ENCODE measurements at places on chromosomes 7 and 10.

DNA sequence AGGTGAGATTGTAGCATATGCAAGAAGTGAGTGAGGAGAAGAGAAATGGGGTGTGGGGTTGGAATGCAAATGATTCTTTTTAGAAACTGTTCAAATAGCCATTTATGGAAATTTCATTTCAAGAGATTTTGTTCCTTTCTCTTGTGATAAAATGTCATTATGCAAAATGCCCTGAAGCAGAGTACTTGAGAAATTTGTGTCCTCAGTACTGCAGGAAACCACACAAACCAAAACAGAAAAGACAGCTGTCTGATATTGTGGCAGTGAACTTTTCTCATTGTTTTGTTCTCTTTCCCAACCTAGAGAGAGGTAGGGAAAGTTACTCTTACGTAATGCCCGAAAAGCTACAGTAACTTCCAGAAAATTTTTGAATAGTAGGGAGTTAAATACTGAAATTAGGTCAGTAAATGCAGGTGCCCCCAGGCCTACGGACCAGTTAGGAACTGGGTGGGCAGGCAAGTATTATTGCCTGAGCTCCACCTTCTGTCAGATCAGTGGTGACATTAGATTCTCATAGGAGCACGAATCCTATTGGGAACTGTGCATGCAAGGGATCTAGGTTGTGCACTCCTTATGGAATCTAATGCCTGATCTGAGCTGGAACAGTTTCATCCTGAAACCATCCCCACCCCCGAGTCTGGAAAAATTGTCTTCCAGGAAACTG lies 34.0 kb downstream of the DLD start:
- DNase-seq = no peak

GRCh38 chr7:48031111-48031510 lies 2.2 kb upstream of the SUN3 start:
- no peak for DNase-seq

- no peak for DNase-seq
Observed at GRCh38 chr10:83515001-83515400, 624.3 kb upstream of the GHITM start.

GRCh38 chr10:11871466-11871865 lies 48.3 kb downstream of the PROSER2 start:
- no peak for DNase-seq

- no peak for DNase-seq
Observed at GRCh38 chr7:44563171-44563679, 10.5 kb downstream of the DDX56 start.

DNA sequence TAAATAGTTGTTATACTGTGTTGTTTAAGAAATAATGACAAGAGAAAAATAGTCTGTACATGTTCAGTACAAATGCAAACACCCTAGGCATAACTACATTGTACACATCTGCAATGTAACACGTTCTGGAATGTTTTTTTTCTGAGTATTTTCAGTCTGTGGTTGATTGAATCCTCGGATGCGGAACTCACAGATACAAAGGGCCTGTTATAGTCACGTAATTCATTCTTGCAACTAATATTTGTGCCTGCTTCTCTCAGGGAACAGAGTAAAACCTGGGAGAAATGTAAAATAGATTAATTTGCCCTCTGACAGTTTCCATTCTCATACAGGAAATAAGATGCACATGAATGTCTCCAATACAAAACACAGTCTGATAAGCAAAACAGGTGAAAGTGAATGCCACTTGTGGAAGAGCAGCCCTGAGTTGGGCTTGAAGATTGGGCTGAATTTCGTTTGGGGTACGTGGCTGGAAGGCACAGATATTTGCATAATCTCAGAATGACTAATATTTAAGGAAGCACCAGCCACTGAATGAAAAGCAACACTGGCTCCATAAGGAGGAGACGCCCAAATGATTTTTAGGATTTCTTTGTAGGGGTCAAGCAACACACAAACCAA lies 19.1 kb downstream of the DENND2A start:
- no peak for DNase-seq

GRCh38 chr10:122298598-122299301 lies 27.7 kb downstream of the BTBD16 start:
- peak; percentile 57 for DNase-seq

- no peak for DNase-seq
Observed at GRCh38 chr10:23479798-23480473, 41.1 kb downstream of the OTUD1 start.

DNA sequence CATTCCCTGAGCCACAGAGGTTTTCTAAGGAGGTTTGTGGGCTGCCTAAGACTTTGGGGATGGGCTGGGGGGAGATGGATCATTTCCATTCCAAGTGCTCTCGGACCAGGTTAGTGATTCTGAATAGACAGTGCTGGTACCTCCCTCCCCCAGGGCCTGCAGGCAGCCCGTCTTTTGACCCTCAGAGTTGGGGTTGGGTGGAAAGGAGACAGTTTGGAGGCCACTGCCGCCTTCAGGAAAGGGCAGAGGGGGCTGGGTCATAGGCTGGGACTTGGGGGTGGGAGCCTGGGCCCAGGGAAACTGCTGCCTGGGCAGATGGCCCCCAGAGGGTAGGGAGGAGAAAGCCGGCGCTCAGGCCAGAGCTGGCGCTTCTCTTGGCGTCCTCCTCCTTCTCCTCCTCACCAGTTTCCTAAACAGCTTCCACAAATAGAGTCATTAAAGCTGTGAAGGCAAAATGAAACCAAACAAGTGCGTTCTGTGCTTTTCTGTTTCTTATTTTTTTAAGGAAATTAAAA lies 4.4 kb downstream of the UNC5B start:
- DNase-seq = no peak

- DNase-seq = no peak
Observed at GRCh38 chr10:119299531-119299930, 92.2 kb downstream of the GRK5 start.

- DNase-seq = no peak
Observed at GRCh38 chr10:14328881-14329672, 1.6 kb downstream of the FRMD4A start.

DNA sequence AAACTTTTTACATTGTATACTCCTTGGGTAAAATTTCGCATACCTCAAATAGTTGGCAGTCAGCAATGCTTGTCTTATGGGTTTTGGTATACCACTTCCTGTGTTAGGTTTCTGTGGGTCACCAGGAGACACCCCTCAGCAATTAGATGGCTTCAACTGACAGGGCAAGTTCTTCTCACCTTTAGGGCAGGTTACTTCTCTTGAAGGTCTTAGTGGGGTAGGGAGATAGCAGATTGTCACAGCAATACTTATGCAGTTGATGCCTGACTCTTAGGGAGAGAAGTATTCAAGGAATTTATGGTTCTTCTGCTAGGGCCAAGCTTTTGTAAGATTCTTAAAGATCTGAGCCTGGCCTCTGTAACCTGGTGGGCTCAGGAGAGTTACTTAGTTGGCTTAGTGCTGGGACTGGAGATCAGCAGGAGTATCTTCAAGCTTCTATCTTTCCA lies 42.9 kb downstream of the MKLN1 start:
- no peak for DNase-seq

DNA sequence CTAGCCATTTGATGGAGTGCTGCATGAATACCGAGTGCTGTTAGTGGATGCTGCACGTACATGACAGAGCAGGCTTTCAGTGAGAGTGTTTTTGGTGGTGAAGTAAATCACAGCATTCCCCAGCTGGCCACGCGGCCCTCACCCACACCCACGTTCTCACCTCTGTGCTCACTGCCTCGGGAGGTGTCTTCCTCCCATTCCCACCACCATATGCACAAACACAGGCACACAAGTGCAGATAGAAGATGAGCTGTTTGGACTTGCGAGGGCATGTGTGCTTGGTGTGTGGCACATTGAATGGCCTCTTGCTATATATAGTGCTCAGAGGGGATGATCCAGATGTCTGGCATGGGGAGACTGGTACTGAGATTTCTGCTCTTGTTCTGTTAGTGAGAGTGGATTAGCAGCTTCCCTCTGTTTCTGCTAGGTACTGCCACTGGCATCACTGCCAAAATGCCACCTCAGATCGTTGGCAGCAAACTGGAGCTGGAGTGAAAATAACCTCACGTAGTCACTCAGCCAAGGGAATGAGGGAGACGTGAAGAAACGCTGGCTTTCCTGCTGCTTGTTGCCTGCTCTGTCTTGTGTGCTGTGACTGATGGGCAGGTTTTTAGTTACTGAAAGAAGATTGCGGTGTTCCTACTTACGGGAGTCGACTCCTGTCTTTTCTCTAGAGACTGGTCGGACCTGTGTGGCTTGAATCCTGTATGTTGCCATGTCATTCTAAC lies 19.1 kb downstream of the DNAJB6 start:
- DNase-seq = no peak

DNA sequence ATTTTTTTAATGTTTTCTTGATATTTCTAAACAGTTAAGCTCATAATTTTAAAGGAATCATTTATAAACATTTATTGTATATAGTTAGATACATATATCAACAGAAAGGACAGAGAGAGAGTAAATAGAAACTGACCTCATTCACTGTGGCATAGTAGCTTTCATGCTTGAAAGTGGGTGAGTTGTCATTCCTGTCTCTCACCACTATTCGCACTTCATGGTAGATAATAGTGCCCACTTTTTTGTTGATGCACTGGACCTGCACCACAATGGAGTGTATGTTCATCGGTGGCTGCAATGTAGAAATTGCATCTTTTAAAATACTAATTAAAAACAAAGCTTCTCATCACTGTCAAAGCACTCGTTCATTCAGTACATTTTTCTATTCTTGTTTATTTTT lies 432.0 kb downstream of the PCDH15 start:
- DNase-seq = no peak

- no peak for DNase-seq
Observed at GRCh38 chr7:30977896-30978564, 14.3 kb downstream of the GHRHR start.

DNA sequence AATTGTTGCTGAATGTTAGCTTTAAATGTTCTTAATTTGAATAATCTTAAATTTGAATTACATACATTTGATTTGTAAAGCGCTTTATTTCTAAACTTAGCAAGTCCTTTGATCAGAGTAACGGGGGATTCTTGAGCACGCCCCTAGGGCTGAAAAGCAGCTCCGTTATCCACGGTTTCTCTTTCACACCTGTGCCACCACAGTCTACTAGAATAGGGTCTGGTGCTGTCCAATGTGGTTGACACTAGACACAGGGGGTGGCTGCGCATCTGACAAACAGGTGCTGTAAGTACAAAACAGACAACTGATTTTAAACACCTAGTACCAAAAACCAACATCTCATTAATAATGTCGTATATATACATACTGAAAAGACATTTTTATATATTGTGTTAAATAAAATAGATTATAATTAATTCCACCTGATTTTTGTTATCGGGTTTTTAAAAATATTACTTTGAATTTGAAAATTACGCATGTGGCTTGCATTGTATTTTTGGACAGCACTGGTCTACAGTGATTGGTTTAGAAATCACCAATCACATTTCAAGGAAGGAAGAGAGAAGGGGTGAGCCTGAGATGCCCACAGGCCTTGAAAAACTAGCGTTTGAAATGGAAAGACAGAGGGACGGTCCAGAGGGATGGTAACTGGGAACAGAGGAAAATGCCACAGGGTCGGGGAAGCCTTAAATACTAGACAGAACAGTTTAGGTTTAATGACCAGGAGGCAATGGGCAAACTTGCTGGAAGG lies 7.3 kb downstream of the SEPHS1 start:
- no peak for DNase-seq

DNA sequence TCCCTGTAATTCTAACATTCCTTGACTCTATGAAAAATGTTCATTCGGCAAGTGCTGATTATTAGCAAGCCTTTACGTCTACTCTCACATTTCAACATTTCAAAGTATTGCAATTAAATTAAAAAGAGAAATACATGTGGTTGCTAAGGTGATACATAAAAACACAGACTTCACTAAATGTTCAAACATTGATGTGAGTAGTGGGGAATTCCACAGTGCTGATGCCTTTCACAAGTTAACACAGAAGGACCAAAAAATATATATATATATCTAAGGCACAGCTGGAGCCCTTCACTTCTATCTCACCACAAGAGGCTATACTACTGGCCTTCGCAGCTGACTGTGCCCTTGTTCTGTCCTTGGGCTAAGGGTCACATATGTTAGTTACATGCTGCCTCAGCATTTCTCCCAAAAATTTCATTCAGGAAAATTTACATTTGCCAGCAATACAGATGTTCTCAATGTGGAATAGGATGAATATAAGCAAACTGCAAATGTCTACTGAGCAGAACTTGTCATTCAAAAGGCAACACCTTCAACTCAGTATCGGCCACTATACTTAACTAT lies 13.9 kb downstream of the CTTNBP2 start:
- no peak for DNase-seq

DNA sequence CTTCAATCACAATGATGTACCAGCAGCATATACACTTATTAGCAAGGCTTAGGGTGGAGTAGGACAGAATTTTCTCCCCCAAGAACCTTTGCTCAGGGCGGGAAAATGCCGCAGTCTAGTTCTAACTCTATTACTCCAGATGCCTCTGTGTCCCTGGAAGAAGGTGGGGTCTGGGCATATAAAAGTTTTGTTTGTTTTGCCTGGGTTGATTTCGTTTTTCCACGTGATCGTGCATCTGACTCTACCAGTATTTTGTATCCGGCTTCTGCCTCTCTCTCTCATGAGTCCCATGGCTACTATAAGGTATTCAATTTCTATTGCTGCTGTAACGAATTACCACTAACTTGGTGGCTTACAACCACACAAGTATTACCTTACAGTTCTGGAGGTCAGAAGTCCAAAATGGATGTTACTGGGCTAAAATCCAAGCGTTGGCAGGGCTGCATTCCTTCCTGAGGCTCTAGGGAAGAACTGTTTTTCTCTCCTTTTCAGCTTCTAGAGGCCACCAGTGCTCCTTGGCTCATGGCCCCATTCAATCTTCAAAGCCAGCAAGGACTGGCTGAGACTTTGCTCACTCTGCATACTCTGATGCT lies 181.2 kb upstream of the PRSS58 start:
- DNase-seq = no peak

DNA sequence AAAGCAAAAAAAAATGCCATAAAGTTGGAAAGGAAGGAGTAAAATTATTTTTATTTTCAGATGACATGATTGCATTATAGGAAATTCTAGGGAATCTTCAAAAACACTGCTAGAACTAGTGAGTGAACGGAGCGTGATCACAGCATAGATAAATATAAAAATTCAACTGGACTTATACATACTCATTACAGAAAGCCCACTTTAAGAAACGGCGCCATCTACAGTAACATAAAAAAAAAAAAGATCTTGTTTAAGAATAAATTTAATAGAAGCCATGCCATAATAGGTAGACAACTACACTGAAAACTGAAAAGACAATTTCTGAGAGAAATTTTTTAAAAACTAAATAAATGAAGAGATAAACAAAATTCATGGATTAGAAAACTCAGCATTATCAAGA lies 623.1 kb upstream of the MGMT start:
- DNase-seq = no peak

DNA sequence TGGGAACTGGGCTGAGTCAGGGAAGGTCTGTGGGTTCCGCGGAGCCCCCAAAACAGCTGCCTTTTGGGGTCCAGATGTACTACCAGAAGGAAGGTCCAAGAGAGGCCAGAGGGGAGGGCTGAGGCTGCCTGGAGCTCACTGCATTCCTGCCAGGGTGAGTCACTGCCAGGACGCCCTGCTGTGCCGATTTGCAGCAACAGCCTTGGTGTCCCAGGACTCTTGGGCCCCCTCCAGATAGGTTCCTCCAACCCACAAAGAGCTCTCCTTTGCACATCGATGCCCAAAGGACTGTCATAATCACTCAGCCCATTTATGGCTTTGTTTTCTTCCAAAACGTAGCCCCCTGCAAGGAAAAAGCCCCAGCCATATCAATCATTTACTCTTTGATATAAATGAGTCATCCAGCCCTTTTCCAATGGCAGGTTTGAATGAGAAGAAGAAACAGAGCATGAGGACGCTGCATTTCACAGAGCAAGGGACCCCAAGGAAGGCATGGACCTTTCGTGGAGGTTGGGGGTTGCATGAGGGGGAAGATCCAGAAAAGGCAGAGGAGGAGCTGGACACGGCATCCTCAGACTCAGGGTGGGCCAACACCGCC lies 32.2 kb upstream of the COL13A1 start:
- DNase-seq = no peak
